ENCODE measurements at places on chromosomes 3 and 15.

DNA sequence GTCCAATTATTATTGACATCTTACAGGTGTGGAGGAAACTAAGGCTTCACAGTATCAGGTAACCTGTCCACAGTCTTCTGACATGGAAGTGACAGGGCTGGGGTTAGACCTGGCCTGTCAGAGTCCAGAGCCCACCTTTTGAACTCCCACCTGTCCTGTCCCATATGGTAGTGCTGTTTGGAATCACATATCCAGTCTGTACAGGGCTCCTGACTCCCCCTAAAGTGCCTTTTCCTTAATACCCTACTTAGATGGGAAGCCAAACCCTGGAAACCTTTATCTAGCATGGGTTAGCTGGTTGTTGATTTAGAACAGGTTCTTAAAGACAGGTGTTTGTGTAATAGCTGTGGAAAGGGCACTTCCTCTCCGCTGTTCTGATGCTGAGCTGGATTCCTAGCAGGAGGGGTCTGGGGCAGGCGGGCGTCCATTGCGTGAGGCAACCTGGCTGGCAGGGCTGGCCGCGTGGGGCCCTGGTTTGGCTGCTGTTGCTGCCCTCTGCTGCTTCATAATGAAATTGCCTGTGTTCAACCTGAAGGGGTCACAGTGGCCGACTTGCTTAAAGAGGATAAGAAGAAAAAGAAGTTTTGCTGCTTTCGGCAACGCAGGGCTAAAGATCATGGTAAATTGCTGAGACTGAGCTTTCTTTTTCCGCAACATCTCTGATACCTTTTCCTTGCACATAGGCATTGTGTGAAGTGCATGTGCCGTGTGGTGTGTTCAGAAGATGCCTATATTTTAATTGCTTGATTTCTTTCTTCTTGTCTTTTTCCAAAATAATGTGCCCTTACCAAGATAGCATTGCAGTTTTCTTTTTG is 136.2 kb downstream of the CHDH start:
- no peak for DNase-seq

DNA sequence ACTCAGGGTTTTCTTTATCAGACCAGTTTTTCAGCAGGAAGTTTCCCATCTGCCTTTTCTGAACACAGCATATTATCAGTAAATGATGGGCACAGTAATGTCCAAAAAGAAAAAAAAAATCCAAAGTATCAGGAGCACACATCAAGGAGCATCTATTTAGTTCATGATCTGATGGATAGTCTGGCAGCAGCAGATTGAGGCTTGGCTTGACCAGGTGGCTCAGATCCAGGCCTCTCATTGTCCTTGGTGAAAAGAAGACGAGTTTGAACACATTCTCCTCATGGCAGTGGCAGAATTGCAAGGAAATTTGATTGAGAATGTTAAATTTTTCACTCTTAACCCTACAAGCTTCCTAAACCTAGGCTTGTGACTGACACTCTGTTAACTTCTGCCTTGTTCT is 192.9 kb downstream of the OXSM start:
- DNase-seq: no peak

- no peak for DNase-seq
Observed at GRCh38 chr15:36108541-36108940, 470.9 kb upstream of the CDIN1 start.

- DNase-seq: no peak
Observed at GRCh38 chr3:72579581-72580245, 268.5 kb downstream of the SHQ1 start.

Data from fibroblast of skin of left biceps (primary cell).